ENCODE measurements at places on chromosomes 2 and 18.

- no peak for DNase-seq
Measured at GRCh38 chr2:38500283-38500634, 102.5 kb downstream of the HNRNPLL start.

- peak; percentile 3 for DNase-seq
Measured at GRCh38 chr18:23539911-23540525, 36.7 kb downstream of the RMC1 start.

GRCh38 chr2:99256677-99257076 is 1.2 kb upstream of the LYG2 start:
- DNase-seq = no peak

DNA sequence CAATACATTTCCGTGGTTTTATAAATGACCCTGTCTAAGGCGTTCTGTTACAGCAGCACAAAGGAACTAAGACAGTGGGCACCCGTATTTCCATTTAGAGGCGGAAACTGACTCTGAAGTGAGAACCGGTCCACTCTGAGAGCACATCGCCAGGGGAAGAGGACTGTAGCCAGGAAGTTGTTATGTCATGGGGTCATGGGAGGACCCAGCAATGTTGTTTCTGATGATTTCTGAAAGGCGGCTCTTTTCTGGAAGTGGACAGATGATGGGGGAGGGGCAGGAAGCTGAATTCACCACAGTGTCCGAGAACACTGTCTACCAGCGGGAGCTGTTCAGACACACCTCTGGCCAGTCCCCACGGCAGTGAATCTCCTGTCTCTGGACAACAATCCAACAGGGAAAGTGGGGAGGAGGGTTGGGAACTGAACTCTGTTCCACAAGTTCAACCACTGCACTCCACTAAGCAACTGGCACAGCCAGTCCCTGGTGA is 2.1 kb upstream of the LRRFIP1 start:
- no peak for DNase-seq

- DNase-seq = no peak
Measured at GRCh38 chr2:221708902-221709301, 136.8 kb upstream of the EPHA4 start.

GRCh38 chr2:106362789-106363188 is 105.4 kb downstream of the RGPD3 start:
- no peak for DNase-seq

DNA sequence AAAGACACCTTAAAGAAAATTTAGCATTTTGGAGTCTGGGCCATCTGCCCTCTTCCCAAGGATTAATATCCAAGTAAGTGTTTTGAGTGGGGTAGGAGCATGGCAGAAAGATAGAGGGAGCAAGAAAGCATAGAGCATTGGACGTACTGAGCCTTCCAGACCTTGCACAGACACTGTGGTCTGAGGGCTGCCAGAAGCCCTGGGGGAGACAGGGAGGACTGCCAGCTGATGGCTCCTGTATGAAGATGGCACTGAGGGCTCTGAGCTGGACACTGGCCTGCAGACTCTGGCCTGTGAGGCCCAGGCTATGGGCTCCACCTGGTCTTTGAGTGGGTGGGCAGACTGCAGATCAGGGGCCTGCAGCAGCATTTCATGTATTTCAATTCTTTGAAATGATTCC is 2.9 kb upstream of the PKDCC start:
- no peak for DNase-seq

GRCh38 chr2:206855585-206856433 is 83.5 kb upstream of the CPO start:
- no peak for DNase-seq

DNA sequence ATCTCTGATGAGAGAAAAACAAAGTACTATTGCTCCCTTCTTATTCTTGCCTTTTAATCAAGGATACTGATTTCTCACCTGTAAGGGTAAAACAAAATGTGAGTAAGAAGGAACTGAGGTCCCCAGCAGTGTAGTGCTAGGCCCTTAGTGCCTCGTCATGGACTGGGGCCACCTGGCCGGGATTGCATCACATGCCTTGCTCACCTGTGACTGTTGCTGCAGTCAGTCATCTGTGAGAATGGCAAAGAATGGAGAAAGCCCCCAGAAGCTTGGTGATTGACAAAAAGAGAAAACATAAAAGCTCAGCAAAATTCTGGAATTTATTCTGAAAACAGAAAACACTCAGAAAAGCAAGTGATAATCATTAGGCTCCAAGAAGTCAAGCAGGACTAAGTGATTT is 63.4 kb downstream of the SPATS2L start:
- no peak for DNase-seq

All from stimulated activated CD4-positive, alpha-beta T cell treated with anti-CD3 and anti-CD28 coated beads, Interleukin-4, amount 100 ng/mL, for 4 hours (primary cell).